Lower leg skin (tissue), 4 donors: ENCODE measurements at places on chromosomes 5 and 9.

DNA sequence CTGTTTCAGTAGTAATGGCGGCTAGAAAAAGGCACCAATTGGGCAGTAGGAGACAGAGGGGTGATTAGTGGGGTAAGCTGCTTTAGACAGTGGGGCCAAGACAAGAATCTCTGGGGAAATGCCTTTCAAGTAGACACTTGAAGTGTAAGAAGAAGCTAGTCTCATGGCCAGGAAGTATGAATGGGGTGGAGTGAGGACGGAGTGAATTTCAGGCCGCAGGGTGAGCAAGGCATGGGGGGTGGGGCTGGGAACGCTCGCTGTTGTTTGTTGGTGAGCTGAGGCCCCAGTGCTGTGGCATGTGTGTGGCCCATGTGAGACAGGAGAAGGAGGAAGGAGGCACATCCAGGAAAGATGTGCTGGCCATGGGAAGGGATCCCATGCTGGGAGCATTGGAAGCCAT, 149.2 kb upstream of the NFIL3 start:
- no peak for DNase-seq

DNA sequence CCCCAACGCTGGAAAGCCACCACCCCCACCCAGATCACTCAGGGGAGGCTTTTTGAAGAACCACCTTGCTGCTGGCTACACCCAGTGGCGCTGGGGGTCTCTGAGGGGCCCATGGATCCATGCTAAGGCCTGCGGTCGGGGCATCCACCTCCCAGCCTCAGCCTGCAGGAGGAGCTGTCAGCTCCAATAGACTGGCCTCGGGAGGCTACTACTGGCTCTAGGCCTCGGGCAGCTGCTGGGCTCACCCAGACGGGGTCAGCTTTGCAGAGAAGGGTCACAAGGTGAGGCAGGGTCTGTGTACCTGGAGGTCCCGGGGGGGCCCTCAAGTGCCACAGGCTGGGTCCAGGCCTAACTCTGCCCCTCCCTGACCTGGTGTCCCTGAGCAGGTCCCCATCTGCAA, 193.7 kb downstream of the OLFM1 start:
- DNase-seq, result no peak

DNA sequence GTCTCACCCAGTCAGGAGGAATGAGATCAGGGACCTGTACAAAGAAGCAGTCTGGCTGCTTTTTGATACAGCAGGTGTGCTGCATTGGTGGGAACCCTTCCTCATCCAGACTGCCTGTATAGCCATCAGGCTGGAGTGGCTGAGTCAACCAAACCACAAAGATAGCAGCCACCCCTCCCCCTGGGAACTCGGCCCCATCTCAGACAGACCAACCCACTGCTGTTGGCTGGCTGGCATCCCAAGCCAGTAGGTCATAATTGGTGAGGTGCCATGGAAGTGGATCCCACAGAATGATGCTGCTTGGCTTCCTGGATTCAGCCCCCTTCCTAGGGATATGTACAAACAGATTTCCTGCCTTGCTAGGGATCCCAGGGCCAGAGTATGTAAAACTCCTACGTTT, 60.9 kb downstream of the YTHDC2 start:
- no peak for DNase-seq

DNA sequence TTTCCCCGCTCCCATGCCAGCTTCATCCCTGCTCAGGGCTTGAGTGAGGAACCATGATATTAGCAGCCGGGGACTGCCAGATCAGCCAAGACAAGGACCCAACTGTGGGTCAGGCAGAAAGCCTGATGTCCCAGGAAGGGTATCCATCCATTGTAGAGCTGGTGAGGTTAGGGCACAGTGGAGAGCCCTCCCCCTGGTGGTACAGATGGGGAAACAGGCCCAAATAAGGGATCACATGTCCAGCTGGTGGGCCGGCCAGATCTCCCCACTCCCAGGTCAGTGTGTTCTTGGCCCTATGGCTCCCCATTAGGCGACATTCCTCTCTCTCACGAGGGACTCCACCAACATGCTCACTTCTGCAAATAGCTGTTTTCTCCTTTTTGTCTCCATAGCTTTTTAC, 9.0 kb downstream of the CDX1 start:
- DNase-seq, result no peak

- DNase-seq, result no peak
Observed at GRCh38 chr5:177526791-177527190, 10.0 kb upstream of the DDX41 start.

DNA sequence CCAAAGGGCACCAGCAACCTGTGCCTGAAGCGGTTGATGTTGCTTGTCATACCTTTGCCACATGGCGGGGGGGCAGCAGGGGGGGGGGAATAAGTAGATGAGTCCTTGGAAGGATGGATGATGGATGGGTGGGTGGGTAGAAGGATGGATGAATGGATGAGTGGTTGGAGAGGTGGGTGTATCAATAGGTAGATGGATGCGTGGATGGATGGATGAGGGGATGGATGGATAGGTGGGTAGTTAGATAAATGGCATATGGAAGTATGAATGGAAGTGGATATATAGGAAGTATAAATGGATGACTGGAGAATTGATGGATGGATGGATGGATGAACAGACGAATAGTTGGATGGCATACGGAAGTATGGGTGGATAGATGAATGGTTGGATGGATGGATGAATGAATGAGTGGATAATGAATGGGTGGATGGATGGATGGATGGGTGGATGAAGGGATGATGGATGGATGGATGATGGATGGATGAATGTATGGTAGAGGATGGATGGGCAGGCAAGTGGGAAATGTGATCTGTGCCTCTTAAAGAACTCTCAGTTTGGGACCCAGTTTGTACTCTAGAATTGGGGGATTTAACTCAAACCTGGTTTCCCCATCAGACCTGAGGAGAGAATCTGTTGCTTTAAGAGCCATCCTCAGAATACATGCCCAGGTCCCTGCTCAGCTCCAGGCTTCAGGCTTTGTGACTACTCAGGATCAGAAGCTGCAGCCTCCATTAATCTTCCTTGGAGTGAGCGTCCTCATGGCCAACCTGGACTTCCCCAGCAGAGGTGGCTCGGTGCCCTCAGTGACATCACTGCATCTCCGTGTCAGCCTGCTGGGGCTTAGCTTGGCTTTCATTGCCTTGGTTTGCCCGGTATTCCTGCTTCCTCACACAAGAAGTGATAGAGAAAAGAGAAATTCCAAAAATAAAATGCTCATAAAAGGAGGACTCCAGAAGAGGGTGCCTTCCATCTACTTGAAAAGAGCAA, 27.6 kb upstream of the SUSD3 start:
- DNase-seq, result no peak

DNA sequence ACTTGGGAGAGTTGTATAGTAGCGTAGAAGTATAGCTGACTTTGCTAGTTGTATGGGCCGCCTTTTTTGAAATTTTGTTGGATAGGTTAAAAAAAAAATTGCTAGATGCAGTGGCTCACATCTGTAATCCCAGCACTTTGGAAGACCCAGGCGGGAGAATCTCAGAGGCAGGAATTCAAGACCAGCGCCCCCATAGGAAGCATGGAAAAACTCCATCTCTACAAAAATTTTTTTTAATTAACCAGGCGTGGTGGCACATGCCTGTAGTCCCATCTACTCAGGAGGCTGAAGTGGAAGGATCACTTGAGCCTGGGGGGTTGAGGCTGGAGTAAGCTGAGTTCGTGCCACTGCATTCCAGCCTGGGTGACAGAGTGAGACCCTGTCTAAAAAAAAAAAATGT, 59.2 kb downstream of the SMC5 start:
- no peak for DNase-seq

GRCh38 chr9:128416014-128416413, 4.6 kb upstream of the CERCAM start:
- DNase-seq, result no peak

DNA sequence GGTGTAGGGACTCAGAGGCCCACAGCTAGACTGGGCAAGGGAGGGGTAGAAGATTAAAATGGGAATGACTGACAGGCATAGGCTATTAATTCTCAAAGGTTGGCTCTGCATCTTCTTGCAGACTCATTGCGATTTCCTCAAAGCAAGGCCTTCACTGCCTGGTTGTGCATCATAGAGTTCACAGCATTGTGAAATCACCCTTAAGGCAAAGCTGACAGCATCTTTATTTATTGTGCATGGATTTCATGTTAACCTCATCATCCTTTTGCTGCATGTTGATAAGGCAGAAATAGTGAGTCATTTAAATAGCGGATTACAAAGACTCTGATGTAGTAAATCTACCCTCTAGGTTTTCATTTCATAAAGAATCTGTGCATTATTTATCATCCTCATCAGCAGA, 13.6 kb upstream of the PALM2AKAP2 start:
- DNase-seq, result no peak

DNA sequence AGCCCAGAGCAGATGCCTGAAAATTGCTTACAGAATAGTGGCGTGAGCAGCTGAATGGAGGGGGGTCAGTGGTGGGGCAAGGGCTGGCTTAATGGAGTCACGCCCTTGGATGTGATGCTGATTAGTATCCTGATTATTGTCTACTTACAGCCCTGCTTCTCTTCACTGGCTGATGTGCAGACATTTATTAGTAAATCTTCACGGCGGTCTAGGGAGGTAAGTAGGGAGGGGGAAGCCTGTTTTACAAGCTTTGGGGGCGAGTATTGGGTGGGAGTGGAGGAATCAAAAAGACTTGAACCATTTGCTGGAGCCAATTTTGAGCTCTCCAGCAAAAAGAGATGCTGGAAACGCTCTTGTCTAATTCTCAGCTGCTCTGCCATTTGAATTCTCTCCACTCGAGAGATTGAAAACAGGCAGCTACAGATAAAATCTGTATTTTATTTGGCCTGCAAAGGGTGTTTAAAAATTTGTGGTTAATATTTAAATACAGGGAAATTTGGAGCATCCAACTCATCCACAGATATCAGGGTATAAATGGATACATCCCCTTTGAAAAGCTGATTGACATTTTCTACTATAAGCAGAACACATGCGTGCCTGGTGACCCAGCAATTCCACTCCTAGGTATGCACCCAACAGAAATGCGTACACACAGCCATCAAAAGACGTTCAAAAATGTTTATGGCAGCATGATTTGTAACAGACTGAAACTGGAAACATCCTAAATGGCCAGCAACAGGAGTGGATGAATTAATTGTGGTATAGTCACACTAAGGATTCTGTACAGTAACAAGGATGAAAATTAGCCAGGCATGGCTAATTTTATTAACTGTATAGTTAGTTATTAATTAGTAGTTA, 19.5 kb upstream of the ALDH1B1 start:
- DNase-seq, result no peak

- DNase-seq, result no peak
Observed at GRCh38 chr9:126612813-126613641, 701 bp upstream of the LMX1B start.

- DNase-seq, result no peak
Observed at GRCh38 chr5:173885475-173886010, 2.6 kb upstream of the CPEB4 start.

DNA sequence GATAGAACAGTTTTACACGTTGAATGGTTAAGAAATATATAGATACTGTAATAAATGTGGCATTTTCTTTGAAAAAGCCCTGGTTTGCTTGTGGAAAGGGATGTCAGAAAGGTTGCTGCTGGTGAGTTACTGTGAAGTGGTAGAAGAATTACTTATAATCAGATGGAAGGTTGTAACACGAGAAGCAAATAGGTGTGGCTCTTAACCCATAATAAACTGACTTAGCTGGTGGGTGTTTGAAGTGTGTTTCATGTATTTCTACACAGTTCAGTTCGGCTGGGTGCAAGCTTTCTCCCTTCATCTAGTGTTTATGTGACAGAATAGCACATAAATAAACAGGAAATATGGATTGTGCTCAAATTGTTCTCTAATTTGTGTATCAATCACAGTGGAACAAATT, 5.5 kb downstream of the CNOT6 start:
- DNase-seq, result no peak

DNA sequence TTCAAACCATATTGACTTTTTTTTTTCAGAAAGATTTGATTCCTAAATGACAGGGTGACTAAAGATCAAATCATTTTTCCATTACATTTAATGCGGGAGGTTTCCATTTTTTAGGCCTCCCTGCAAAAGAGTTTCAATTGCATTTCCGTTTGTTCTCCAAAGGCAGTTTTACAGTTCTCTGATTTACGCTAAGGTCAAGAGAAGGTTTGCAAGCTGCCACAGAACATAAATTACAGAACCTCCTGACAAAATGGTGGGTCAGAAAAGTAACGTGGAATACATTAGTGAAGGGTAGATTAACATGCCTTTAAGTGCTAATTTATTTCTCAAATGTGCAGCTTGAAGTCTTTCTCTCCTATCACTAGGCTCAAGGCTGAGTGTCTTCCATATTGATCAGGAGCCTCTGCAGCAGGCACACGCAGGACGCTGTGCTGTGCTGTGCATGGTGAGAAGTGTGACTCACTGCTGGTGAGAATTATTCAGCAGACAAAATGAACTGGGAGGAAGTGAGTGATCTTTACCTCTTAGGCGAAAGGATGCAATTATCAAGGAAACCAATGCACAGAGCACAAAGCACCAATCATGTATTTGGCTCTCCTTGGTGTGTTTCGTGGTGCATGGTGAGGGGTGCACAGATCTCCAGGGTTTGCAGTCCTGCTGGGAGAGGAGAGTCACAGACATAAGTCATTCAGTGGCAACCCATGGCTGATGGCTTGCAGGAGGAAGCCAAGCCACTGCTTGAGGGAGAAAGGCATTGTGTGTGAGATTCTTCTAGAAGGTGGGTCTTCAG, 136.3 kb downstream of the TENT4A start:
- DNase-seq, result no peak

- no peak for DNase-seq
Observed at GRCh38 chr5:91722736-91723467, 339.8 kb upstream of the ARRDC3 start.

GRCh38 chr9:131053896-131054295, 42.4 kb upstream of the AIF1L start:
- no peak for DNase-seq

DNA sequence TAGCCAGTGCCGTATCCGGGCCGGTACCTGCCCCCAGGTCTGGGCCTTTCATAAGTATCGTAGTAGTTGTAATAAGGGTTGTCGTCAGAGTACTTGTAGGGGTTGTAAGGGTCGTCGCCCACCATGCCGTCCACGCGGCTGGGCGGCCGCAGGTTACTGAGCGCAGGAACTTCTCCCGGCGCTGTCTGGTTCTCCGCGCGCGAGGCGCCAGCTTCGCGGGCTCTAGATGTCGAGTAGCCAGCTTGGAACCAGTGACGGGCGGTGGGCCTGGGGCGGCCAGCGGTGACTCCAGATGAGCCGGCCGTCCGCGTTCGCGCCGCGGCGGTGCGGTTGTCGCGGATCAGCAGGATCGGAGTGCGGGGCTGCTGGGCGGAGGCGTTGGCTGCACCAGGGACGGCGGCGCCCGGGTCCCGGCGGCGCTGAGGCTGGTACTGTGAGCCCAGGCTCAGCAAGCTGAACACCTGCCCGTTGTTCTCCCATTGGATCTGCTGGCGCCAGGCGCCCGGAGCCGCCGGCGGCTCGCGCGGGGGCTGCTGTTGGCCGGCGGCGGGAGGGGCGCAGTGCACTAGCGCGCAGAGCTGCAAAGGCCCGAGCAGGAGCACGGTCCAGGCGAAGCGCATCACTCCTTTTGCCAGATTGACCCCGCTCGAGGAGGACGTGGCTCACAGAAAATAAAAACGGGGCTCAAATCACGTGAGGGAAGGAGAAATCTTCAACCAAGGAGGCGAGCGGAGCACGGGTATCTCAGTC, 518 bp downstream of the LOX start:
- no peak for DNase-seq
